ENCODE measurements at places on chromosomes 6 and 20.

DNA sequence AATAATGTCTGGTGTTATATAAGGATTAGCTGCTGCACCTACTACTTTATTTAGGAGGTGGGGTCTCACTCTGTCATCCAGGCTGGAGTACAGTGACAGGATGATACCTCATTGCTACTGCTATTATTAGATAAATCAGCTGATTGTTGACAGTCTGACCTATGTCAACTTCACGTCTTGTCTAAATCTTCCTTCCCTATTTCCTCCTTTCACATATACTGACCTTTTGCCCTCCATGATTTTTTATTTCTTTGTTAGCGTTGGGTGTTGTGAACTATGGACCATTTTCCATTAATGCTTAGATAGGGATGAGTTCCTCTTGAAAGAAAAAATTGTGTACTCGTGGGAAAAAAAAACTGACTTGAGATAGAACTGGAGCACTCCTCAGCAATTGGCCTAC, 109.9 kb upstream of the BEND6 start:
- no peak for DNase-seq

DNA sequence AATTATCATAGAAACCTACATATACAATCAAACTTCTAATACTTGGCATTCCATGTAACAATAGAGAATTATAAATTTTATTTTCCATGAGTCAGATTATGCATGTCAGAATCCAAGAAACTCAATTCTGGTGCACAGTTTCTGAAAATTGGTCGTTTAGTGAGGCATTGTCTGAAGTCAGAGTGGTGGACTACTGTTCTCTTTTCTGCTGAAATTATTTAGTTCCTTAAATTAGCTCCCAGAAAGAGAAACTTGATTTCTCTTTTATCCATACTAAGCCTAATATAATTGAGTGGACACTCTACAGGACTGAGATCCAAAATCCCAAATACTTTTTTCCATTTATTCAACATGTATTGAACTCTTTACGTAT, 265.5 kb downstream of the ALDH8A1 start:
- DNase-seq = no peak

- no peak for DNase-seq
These were observed 66.0 kb downstream of the STK4 start for GRCh38 chr20:45032276-45032675.

- DNase-seq = peak; percentile 10
These were observed 636.0 kb downstream of the BCKDHB start for GRCh38 chr6:80742481-80742880.

DNA sequence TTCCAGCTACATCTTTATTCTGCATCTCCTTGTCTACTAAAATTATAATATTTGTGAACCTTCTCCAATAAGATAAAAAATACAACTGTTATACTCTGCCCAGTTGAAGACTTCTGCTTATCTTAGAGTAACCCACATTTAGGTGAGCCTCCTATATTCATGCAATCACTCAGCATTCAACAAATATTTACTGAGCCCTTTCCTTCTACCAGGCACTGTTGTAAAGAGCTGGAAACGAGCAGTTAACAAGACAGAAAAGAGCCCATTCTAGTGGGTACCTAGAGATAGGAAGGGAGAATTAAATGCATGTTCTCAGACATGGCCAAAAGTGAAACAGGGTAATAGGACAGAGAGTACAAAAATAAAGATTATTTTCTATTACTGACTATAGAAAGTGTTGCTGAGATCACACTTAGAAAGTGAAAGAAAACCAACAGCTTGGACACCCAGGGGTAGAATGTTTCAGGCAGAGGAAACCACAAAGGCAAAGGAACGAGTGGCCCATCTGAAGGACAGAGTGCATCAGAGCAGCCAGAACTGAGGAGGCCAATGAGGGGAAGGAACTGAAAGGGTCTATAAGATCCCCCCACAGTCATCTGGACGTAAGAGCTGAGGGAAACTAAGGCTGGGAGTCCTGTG, 50.8 kb upstream of the SMLR1 start:
- DNase-seq = no peak

GRCh38 chr6:134299236-134299635, 18.7 kb downstream of the SGK1 start:
- DNase-seq = no peak

DNA sequence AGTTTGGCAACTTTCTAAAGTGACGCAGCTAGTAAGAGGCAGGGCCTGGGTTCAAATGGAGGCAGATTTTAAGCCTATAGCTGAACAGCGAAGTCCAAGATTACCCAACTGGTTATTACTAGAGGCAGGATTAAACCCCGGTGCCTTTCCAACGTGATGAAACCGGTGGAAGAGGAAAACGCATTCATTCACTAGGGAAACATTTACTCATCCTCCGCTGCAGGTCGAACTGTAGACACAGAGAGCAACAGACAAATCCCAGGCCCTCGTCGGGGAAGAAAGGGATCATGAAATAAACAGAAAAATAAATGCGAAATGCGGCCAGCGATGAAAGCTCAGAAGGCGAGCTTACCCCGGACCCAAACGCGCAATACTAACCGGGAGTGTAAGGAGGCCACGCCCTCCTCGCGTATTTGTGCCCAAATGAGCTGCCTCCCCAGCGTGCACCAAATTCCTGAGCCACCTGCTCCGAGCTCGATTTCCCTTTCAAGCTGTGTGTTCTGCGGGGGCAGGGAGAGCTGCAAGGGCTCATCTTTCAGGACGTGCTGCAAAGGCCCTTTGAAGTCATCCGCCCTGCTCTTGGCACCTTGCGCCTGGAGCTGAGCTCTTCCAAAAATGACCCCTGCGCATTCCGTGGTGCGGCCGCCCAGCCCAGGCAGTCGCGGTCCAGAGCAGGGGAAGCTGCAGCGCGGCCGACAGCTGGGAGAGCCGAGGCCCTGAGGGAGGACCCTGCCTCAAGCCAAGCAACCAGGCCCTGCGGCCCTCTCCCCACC, 46.9 kb downstream of the PDYN start:
- DNase-seq = no peak

GRCh38 chr6:154491567-154492470, 18.7 kb downstream of the CNKSR3 start:
- DNase-seq = no peak

- DNase-seq = no peak
These were observed 69.4 kb upstream of the CLDN20 start for GRCh38 chr6:155194399-155194798.

DNA sequence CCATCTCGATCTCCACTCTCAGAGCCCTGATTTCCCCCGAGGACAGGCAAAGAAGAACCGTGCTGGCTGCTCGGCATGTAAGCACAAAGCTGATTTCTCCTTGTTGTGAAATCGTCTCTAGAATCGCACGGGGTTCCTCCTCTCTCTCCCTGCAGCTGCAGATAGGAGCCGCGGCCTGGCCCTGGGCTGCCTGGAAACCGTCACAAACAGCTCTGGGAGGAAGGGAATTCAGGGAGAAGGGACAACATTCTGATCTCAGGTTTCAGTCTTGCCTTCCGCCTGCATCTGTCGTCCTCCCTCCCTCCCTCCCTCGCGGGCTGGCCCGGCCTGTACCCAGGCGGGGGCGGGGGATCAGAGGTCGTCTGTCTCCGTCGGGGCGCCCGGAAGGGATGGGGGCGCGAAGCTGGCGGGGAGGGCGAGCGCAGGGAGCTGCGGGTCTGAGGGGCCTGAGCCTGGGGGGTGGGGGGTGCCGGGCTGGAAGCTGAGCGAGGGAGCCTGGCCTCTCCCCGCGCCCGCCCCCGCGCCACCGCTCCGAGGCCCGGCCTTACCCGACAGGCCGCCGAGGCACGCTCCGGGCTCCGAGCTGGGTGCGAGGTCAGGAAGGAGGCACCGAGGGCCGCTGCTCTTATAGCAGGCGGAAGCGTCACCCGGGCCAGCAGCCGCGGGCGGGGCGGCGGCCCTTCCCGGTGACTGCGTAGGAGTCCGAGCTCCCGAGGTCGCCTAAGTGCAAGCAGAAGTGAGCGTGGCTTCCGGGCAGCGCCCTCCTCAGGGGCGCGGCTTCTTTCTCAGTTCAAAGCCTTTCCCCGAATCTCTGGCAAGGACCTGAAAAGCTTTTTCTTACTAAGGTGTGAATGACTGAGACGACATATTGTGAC, at the start of gene SERPINB1:
SERPINB1 (minus strand) TSS at position 600 of the 875 bp plus-strand sequence. CDS start 1,277 bp downstream, outside the sequence.
- peak; percentile 72 for DNase-seq

DNA sequence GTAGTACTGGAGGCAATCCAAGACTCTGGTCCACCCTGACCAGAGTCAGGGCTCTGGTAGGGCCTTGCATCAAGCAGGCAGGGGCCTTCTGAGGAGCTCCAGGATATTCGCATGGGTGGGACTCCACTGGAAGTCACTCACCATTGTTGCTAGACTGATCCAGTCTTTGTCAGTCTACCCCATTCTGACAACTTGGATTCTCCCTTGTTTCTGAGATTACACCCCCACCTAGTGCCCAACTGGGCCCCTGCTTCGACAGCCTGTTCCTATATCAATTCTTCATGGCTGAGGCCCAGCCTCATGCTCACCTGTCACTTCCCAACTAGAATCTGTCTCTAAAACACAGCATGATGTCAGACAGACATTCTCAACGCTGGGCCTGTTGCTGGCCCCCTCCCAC, 5.2 kb downstream of the SLC35D3 start:
- DNase-seq = peak; percentile 46

DNA sequence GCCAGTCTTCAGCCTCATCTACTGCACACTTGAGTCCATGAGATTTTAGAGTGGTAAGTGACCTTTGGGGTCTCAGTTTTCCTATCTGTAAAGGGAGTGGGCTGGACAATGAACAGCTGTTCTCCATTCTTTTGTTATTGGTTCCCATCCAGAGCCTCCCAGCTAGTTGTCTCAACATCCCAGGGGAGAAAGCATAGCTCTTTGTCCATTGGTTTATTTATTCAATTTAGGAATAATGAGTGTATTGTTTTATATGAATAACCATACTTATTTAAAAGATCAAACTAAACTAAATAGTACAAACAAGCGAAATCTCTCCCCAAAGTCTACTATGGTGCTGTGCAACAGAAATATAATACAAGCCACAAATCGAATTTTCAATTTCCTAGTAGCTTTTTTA, 13.7 kb downstream of the PIGT start:
- no peak for DNase-seq

DNA sequence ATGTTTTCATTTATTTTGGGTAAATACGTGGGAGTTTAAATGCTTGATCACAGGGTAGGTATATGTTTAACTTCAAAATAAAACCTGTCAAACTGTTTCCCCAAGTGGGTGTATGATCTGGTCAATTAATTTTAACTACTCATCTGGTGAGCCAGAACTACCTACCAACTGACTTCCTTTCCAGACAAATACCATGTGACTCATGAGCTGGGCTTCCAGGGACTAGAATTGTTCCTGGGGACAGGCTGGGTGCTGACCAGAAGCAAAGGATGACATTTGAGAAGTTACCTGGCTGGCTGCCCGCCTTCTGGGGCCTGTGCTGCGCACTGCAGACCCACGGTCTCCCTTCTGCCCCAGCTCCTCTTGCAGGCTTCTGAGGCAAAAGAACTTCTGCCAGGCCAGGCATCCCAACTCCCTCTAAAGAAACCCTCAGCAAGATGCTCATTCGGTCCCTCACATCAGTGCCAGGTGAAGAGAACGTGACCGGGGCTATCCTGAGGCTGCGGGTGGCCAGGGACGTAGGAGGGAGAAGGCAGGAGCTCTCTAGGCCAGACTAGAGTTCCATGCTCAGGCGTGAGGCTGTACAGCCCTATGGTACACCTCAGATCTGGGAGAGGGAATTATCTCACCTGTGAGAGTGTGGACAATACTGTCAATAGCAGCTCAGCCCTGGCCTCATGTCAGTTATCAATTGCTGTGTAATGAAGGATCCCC, 103.6 kb downstream of the JPH2 start:
- no peak for DNase-seq

- no peak for DNase-seq
These were observed 136.5 kb downstream of the ELOVL4 start for GRCh38 chr6:79810871-79811270.

GRCh38 chr20:41418031-41418430, 51.4 kb upstream of the EMILIN3 start:
- DNase-seq = no peak

GRCh38 chr20:13396022-13396421, 174.9 kb downstream of the ISM1 start:
- no peak for DNase-seq

GRCh38 chr6:56816370-56816769, 138.5 kb upstream of the BEND6 start:
- no peak for DNase-seq

DNA sequence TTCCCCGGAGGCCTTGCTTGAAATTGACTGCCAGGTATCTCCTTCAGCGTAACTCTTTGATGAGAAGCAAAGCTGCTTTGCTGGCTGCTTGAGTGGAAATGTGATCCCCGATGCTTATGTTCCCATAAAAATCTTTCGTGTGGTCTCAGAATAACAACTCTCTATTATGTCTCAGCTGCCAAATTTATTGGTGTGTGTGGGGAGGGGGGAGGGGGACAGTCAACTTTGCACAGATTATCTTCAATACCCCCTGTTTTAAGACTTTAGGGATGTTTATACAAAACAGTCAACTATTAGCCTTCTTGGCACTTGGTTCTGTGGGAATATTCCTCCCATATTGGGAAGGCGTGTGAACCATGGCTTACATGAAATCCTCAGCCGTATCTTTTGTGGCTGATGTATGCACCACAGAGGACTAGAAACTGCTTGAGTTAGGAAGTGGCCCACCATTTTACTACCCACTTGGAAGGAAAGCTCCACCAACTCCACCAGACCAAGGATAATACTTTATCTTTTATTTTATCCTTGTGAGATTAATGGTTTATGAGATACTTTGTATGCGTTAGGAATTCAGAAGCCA, 101.5 kb upstream of the SLC24A3 start:
- DNase-seq = no peak

DNA sequence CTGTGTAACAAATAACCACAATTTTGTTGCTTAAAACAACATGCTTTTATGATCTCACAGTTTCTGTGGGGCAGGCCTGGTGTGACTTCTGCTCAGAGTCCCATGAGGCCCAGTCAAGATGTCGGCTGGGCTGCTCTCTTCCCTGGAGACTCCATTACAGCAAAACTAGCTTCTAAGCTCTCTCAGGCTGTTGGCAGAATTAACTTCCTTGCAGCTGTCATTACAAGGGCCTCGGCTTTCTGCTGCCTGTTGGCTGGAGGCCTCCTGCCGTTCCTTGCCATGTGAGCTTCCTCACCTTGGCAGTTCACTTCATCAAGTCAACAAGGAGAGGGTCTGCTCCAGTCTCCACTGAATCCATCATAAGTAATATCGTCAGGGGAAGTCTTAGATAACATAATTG, 659.2 kb downstream of the PRKN start:
- no peak for DNase-seq

DNA sequence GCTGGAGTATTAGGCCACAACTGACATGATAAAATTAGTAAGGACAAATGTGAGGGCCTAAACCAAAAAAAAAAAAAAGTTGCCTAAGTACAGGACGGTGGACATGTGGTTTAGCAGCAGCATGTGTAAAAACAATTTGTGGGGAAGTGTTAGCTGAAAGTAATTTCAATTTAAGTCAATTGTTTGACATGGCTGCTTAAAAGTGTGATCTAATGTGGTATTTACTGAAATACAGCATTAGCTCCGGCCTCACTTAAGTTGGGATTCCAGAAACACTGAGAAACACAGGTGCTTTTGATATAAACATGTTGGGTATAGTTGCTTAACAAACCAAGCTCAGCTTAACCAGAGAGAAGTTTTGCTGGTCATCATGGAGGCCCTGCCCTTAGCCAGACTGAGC, 119.7 kb downstream of the FYN start:
- no peak for DNase-seq
